ENCODE measurements at places on chromosomes 13 and 19.

- no peak for DNase-seq
Measured at GRCh38 chr13:74074723-74075122, 59.5 kb downstream of the KLF12 start.

- DNase-seq = no peak
Measured at GRCh38 chr13:29532821-29533220, 62.7 kb downstream of the SLC7A1 start.

- no peak for DNase-seq
Measured at GRCh38 chr13:23671377-23671776, 101.2 kb downstream of the TNFRSF19 start.

GRCh38 chr19:19655051-19655594 lies 8.4 kb downstream of the ATP13A1 start:
- no peak for DNase-seq

DNA sequence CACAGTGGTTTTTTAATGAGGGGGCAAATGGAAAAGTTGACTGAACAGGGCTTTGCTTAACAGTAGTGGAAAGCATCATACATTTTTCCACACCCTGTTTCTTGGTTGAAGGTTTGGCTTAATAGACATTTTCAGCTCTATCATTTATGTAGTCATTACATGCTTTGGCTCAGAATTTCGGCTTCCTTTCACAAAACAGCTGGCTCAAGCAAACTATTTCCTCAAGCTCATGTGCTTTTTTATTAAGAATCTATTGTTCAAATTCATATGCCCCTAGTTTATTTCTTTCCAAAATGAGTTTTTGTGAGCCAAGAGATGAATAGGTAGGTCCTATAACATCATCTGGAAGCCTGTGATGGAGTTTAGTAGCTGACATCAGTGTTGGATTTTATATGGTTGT lies 113.8 kb downstream of the SLITRK6 start:
- DNase-seq = no peak

Measured in NK-92 treated with Interleukin-12 subunit alpha and Interleukin-12 subunit beta, amount 100 ng/mL, for 24 hours (cell line).